ENCODE measurements at places on chromosomes 12 and 14.

- no peak for DNase-seq
These were observed 45.1 kb upstream of the CHGA start for GRCh38 chr14:92877757-92878431.

GRCh38 chr12:54147186-54147585 lies 41.6 kb downstream of the SMUG1 start:
- no peak for DNase-seq

GRCh38 chr14:96167224-96168148 lies 37.2 kb upstream of the BDKRB2 start:
- DNase-seq: no peak

- no peak for DNase-seq
These were observed 69.4 kb downstream of the ADCK1 start for GRCh38 chr14:77869340-77869739.

DNA sequence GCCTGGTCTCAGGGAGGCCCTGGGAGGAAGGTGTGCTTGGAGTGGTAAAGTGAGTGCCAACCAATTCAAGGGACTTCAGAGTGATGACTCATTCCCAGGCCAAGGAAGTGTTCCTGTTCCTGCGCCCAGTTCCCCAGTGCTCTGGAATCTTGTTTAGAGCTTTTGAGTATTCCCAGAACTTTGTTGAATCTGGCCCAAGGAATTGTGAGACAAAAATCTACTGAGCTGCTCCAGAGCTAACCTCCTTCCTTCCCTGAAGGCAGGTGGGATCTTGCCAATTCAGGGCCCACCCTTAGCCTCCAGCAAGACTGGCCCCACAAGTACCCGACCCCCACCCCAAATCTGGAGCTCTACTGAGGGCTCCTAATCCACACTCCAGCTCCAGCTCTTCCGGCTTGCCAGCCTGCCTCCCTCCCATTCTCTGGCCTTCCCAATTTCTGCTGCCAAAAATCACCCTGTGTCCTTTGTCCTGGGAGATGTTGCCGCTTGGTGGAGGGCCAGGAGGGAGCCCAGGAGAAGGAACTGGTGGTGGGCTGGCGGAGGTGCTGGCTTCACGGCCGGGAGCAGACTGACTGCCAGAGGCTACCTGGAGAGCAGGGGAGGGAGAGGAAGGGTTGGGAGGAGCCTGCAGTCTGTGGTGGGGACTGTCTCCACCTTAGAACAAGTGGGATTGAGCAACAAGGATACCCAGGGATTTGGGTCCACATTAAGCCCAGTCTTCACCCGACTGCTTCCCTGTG lies 2.0 kb upstream of the ATN1 start:
- DNase-seq: no peak

DNA sequence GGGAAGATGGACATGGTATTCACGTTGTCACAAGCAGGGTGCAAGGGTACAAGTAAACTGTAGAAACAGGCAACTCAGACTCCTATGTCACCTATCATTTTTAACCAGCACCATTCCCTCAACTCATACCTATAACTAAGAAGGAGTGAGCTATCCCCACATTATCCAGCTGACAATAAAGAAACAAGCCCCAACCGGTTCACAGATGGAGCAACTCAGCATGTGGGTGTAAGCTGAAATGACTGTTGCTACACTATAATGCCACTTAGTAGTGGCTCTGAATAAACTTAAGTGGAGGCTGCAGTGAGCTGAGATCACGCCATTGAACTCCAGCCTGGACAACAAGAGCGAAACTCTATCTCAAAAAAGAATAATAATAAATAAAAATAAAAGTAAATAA lies 829.5 kb upstream of the MDGA2 start:
- DNase-seq: no peak

- no peak for DNase-seq
These were observed 24.6 kb downstream of the RFLNA start for GRCh38 chr12:124319368-124320050.

DNA sequence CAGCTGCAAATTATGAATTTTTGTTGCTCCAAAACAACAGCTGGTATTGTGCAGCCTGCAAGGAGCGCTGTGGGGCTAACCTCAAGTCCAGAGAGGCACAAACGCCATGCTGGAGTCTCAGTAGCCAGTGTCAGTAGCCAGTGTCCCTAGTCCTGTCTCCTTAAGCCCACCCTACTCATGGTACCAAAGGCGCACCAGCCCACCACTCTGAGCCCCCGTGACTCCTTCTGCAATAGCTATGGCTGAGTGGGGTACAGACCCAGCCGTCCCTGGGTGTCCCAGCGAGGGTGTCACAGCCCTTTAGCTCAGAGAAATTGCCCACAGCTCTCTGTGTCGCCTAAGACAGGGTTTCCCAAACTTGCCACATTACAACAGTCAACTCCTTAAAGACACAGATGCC lies 65.2 kb downstream of the ARL6IP4 start:
- DNase-seq: no peak

DNA sequence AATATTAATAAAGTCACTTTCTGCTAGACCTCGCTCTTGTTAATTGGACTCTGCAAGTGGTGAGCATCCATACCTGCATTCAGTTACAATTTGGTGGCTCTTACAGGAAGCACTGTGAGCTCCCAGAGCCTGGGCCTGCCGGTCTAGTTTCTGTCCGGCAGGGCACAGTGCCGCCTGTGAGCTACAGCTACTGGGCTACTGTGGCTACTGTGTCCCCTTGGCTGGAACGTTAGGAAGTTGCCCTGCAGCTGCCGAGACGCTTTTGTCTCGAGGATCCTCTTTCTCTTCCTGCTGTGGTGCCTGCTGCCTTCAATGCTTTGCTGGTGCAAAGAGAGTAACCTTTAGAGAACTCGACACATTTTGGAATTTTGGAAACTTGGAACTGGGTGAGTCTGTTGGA lies 44.6 kb upstream of the PTGDR start:
- no peak for DNase-seq

- no peak for DNase-seq
These were observed 6.3 kb downstream of the MGAT4C start for GRCh38 chr12:86249851-86250250.

- no peak for DNase-seq
These were observed 877.7 kb downstream of the SLC6A15 start for GRCh38 chr12:84034871-84035270.

Measured in NCI-H187 (cell line).